ENCODE measurements at places on chromosomes 16 and 17.
A peak's percentile ranks its signal among the peaks of the same experiment; 100 is the strongest.

- no peak for DNase-seq
Observed at GRCh38 chr17:51857052-51857597, 301.4 kb downstream of the CA10 start.

- DNase-seq: no peak
Observed at GRCh38 chr17:37019117-37019740, 70.5 kb downstream of the AATF start.

DNA sequence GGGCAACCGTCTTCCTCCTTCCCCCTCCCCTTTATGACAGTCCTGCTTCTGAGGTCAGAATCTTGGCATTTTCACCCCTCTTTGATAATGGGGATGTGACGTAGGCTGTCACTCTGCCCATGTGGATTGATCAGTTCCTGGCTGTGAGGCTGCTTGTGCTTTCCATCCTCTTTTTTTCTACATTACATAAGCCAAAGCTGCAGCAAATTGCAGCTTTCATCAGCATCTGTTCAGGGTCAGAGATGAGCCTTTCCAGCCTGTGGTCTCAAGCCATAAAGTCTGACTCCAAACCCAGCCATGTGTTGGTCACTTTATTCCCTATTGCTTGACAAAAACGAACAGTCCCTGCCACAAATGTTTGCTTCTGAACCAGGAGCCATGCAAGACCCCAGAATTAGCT is 535.1 kb downstream of the CDH11 start:
- no peak for DNase-seq

GRCh38 chr16:68041783-68042182 is 18.7 kb downstream of the DUS2 start:
- DNase-seq: no peak

DNA sequence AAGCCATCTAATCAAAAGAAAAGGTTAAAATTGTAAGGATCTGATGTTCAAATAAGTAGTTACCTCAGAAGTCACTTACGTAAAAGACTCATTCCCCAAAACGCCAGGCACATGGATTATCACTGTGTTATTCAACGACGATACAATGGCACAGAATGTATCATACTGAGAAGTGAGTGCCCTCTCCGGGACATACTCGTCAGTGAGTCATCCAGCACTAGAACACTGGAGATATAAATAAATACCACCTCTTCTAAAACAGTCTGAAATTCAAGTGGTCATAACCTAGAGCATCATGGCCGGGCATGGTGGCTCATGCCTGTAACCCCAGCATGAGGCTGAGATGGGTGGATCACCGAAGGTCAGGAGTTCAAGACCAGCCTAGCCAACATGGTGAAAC is 24.9 kb downstream of the USP31 start:
- no peak for DNase-seq

DNA sequence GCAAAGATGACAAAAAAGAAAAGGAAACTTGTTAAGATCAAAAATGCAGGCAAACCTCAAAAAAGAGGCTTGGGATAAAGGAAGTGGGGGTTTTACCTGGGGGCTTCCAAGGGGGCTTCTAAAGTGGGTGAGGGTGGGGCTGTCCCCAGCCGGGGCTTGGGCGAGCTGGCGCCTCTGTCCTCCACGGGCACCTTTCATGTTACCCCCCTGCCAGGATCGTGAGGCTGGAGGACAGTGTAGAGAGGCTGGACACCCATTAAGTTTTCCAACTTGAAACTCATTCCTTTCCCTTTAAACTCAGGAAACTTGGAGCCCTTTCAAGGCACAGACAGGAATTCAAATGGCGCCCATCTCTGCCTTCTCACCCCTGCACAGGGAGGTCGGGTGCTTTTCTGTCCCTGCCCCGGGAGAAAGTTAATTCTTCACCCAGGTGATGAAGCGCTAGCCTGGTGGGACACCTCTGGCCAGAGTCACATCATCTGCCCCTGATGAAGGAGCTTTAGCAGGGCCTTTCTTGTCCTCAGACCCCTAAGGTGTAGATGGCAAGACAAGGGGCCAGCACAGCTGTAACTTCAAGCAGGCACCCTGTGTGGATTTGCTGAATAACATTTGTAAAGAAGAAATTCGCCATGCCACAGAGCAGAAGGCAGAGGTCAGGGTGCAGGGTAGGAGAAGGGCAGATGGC is 87.3 kb downstream of the C16orf78 start:
- no peak for DNase-seq

DNA sequence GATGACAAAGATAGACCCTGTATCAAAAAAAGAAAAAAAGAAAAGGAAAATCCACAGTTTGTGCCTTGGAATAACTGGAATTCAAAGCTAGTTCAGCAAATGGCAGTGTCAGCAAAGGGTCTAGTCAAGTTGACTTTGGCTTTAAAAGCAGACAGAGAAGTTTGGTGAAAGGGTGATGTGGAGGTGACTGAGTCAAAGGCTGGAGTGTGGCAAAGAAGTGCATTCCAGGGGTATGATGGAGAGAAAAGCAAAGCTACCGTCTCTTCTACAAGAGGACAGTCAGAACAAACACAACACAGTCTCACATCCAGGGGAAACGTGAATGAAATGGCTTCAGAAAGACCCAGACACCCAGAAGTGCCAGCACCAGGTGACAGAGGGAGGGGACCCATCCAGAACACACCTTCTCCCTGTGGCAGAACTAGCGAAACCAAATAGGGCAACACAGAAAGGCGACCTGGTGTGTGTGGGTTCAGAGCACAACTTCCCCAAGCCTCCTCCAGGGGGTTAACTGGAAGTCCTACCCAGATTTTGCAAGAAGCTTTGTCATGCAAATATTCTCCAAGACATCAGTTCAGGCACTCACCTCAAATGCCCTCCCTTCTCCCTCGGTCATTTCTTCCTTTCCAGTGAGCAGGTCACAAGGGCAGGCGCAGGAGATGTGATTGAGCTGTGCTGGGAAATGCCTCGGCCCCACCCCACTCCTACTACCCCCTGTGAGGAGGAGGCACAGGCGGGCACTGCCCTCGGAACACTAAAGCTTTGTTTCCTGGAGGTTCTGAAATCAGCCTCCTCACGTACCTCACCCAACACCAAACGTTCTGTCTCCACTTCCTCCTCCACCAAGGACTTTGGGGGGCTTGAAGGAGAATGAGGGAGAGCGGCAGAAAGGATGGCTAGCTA is 481.9 kb downstream of the SOX9 start:
- DNase-seq: no peak

GRCh38 chr17:76405967-76406647 is 21.7 kb downstream of the SPHK1 start:
- no peak for DNase-seq

DNA sequence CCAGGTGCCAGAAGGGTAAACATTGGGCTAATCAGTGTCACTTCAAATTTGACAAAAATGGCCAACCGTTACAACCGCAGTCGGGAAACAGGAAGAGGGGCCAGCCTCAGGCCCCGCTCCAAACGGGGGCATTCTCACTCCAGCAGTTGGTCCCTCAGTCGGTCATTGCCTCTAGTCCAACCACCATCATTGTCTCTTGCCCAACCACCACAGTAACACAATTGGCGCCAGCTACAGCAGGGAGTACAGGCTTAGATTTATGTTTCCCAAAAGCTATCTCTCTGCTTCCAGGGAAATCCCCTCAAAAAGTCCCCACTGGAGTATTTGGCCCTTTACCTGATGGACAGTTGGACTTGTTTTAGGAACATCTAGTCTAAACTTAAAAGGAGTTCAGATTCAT is 20.3 kb downstream of the ALOX15B start:
- no peak for DNase-seq

DNA sequence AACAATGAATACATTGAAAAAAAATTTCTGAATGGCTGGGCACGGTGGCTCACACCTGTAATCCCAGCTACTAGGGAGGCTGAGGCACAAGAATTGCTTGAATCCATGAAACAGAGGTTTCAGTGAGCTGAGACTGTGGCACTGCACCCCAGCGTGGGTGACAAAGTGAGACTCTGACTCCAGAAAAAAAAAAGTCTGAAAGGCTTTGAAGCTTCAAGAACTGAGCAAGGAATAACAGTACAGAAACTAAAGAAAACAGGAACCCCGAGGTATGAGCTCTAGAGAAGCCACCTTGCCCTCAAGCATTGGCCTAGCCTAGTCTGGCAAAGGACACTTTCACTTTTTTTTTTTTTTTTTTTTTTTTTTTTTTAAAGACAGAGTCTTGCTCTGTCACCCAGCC is 45.0 kb downstream of the TEX2 start:
- peak; percentile 54 for DNase-seq

DNA sequence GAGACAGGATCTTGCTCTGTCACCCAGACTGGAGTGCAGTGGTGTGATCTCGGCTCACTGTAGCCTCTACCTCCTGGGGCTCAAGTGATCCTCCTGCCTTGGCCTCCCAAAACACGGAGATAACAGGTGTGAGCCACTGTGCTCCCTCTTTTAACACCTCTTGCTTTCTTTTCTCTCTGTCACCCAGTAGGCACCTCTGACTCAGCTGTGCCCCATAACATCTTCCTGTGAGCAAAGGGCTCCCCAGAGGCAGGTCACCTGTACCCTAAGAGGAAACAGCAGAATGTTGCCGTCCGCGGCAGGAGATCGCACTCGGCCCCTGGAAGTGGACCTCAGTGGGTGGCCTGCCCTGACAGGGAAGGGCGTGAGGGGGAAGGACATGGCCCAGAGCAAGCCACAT is 918 bp upstream of the NLRC3 start:
- DNase-seq: no peak

GRCh38 chr16:58152246-58152868 is 23.2 kb upstream of the CFAP20 start:
- no peak for DNase-seq

DNA sequence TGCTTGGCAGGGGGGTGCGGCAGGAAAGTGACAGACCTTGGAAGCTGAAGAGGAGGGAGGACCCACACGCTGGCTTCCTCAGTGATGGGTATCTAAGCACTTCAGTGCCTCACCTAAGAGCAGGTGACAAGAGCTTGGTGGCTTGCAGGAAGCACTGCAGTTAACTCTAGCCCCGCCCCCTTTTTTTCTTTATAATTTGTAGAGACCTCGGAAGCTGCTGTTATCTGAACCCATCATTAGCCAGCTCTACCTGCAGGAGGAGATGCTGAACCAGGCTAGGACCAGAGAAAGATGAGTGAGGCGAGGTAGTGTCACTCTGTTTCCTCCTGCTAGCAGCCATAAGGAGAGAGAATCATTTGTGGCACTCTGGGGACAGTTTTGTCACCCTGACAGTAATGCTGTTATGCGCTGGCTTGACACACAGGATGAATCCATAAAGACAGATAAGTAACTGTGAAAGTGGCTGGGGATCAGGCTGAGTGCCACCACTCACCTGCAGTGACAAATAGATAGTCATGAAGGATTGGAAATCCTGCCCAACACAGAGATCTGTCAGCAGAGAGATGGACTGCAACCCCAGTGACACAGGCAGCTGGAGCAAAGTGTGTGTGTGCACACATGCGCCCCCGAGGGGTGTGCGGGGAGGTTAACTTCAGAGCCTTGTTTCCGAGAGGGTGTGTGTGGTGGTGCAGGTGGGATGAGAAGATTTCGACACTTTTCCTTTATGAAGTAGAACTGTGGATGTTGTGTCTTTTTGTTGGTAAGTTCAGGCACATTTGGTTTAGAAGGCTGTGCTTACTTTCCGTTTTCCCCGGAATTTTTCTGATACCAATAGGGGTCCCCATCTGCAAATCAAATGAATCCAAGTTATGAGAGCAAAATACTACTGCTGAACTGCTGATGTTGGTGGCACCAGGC is 224.0 kb downstream of the IRX3 start:
- no peak for DNase-seq

GRCh38 chr17:66508896-66509844 is 206.8 kb downstream of the PRKCA start:
- no peak for DNase-seq

DNA sequence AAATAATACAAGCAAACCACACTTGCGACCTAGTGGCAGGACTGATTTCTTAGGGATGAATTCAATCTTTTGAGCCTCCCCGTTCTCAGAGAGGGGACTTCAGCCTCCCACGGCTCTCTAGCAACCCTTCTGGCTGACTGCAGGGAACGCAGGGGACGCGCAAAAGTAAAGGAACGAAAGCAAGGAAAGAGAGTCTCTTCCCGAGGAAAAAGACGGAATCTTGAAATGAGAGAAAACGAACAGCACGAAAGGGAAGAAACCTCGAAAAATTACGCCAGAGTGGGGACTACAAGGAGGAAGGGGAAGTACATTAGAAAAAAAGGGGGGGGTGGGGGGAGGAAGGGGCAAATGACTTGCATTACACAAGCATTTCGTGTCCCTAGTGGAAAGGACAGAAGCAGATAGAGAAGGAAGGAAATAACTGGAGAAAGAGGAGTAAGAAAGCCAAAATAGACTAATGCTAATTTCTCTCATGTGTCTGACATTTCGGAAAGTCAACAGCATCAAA is 1.2 kb downstream of the GRB2 start:
- DNase-seq: peak; percentile 53

DNA sequence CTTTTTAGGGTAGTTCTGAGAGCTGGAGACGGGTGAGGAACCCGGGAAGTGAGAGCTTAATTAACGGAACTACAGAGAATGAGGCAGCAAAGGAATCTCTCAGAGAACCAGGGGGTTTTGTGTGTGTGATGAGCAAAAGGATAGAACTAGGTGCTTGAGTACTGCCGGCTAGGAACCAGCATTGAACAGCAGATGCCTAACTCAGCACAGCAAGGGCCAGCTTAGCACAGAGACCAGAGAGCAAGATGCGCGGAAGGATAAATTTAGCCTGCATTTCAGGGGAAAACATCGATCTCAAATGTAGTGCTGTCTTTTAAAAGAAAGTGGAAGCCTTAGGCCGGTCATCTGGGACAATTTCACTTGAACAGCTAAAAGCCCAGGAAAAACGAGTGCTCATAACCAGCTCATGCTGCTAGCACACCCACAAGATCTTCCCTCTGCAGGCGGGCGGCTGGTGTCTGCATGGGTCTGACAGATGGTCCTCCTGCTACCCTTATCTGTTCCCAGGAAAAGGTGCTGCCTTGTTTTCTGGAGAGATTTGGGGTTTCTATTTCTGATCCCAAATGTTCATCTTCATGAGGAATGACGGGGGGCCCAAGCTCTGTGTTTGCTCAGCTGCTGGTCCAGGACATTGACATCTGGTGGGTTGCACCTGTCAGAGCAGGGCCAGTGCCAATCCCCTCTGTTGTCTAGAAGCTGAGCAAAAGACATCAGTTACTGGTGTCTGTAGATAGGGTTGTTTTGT is 103.9 kb downstream of the SOCS1 start:
- no peak for DNase-seq

- no peak for DNase-seq
Observed at GRCh38 chr16:79768276-79768970, 167.9 kb upstream of the MAF start.
